ENCODE measurements at places on chromosomes 1 and 21.

GRCh38 chr1:229950020-229950419 is 117.0 kb upstream of the GALNT2 start:
- no peak for DNase-seq

DNA sequence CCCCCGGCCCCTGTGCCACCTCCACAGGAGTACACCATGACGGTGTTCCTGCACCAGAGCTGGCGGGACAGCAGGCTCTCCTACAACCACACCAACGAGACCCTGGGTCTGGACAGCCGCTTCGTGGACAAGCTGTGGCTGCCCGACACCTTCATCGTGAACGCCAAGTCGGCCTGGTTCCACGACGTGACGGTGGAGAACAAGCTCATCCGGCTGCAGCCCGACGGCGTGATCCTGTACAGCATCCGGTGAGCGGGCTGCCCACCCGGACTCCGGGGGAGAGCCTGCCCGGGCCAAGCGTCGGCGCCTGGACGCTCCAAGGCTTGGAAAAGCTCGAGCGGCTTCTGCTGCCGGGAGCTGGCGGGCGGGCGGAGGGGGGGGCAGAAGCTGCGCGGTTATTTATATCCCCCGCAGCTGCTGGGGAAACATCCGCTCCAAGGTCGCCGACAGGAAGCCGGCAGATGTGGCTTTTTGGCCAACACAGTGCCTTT is 6.4 kb downstream of the GABRD start:
- peak; percentile 50 for DNase-seq

GRCh38 chr1:203188686-203189232 is 2.3 kb upstream of the CHI3L1 start:
- DNase-seq: no peak

DNA sequence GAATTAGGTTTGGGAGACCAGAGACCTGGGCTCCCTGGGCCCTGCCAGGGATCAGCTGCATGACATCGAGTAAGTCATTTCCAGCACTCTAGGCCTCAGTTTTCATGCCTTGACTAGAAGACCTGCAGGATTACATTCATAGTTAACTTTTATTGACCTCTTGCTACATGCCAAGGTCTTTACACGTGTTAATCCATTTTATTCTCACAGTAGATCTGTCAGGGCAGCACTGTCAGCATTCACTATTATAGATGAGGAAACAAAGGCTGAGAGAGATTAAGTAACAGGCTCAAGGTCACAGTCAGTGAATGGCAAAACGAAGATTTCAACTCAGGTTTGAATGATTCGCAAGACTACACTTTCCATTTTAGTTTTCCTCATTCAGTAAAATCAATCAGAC is 37.0 kb downstream of the PGM1 start:
- DNase-seq: no peak

GRCh38 chr1:14240265-14240664 is 358.2 kb upstream of the KAZN start:
- no peak for DNase-seq

GRCh38 chr1:181190364-181191035 is 102.0 kb downstream of the IER5 start:
- DNase-seq: no peak

DNA sequence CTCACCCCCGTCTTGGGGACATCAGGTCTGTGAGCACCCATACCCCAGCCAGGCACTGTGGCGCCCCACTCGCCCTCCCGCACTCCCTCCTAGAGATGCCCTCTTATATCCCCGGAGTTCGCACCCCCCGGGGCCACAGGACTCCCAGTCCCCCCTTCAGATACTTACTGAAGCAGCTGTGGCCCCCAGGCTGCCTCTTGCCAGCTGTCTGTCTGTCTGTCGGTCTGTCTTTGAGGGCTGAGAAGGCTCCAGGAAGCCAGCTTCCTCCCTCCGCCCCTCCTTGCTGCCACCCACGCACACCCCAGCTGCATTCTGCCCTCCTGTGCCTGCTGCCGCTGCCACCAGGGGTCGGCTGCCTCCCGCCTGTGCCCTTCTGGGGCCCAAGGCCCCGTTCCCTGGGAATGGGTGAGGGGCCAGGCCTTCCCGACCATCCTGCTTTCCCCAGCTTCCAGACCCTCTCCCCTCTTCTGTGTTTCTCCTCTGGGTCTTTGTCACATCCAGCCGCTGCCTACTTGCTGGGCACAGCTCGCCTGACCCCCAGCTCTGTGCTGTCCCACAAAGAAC is at the start of gene PTPN7:
Gene PTPN7 (minus strand): TSS at position 226 of the 564 bp plus-strand sequence. CDS start 1,200 bp downstream, outside the sequence.
- DNase-seq: peak; percentile 74

DNA sequence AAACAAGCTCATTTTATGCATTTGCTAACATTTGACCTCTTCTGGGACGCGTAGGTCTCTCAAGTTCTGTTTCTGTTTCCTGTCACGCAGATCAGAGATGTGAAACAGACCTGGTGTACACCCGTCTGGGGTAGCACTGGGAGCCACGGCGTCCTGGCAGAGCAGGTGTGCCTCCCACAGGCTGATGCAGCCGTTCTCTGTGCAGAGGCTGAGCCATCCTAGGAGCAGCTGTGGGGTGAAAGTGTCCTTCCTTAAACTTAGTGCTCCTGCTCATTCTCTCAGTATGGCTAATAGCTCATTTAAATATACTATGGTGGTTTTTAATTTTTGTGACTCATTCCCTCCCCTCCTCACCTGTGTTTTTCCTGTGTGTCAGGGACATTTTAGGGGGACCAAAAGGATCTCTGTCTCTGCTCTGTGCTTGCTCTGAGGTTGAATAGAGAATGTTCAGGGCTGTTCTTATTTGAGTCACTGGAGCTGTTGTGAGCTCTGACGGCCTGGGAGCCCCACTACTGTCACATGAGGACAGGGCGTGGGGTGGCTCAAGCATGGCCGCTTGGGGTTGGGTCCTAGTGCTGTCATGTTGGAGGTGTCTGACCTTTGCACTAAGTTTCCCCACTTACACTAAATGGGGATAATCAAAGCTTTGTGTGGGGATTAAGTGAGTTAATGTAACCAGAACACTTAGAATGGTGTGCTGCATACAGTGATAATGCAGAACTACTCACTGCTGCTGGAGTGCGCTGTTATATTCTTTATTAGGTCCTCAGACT is 43.0 kb downstream of the GALNT2 start:
- DNase-seq: no peak

DNA sequence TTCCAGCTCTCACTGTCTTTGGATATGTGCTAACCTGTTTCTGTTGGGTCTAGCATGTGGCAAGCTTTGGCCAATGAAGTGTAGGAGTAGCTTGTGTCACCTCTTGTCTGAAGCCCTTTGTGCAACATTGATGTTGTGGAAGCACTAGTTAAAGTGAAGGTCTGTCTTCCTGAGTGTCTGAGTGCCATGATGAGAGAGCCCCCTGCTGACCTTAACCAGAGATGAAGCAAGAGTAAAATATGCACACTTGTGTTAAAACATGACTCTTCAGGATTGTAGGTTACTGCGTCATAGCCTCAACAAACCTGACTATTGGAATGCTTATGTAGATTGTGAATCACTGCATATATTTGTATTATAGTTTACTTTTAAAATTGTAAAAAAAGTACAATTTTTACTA is 103.7 kb downstream of the NCAM2 start:
- peak; percentile 76 for DNase-seq
